ENCODE measurements at places on chromosomes 3 and 15. TPM values are rescaled to one million over a fixed set of nuclear protein-coding genes. Genes with fewer than 3 reads are reported as not detected.

DNA sequence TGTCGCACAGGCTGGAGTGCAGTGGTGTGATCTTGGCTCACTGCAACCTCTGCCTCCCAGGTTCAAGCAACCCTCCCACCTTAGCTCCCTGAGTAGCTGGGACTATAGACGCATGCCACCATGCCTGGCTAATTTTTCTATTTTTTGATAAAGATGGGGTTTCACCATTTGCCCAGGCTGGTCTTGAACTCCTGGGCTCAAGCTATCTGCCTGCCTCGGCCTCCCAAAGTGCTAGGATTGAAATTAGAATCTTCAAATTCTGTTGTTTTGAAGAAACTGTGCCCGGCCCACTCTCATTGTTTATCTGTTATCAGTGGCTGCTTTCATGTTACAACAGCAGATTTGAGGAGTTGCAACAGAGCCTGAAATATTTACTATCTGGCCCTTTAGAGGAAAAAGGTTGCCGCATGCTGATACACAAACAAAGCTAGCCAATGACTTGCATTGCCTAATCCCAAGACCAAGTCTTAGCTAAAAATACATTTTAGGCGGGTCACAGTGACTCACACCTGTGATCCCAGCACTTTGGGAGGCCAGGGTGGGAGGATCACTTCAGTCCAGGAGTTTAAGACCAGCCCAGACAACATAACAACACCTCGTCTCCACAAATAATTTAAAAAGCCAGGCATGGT lies 43.2 kb upstream of the PPP4R2 start:
- no peak for DNase-seq

GRCh38 chr3:110343945-110344344 lies 727.7 kb upstream of the NECTIN3 start:
- DNase-seq: peak; percentile 27

ACAD11 gene
- total RNA-seq: 24.2 TPM

C3orf85 gene
- total RNA-seq: not detected

GABRG3 gene
- total RNA-seq: not detected

DNA sequence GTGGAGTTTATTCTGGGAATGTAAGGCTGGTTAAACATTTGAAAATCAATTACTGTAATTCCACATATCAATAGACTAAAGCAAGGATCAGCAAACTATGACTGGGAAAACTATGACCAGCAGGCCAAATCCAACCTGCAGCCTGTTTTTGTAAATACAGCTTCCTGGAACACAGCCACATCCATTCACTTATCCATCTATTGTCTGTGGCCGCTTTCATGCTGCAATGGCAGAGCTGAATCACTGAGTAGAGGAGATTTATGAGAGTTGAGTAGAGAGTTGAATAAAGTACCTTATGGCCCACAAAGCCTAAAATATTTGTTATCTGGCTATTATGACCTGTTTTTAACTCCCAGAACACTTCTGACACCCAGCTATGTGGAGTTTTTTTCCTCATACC lies 12.2 kb downstream of the MYLK start:
- DNase-seq: peak; percentile 74

SLCO2A1 gene
- 10.7 TPM for total RNA-seq

- no peak for DNase-seq
Observed at GRCh38 chr3:16589867-16590624, 15.2 kb downstream of the DAZL start.

GRCh38 chr15:33068007-33068481 lies 126.5 kb downstream of the FMN1 start:
- no peak for DNase-seq

CELF6 gene
- 0.17 TPM for total RNA-seq

KIF7 gene
- 0.85 TPM for total RNA-seq
